ENCODE measurements at places on chromosomes 5 and 9.

DNA sequence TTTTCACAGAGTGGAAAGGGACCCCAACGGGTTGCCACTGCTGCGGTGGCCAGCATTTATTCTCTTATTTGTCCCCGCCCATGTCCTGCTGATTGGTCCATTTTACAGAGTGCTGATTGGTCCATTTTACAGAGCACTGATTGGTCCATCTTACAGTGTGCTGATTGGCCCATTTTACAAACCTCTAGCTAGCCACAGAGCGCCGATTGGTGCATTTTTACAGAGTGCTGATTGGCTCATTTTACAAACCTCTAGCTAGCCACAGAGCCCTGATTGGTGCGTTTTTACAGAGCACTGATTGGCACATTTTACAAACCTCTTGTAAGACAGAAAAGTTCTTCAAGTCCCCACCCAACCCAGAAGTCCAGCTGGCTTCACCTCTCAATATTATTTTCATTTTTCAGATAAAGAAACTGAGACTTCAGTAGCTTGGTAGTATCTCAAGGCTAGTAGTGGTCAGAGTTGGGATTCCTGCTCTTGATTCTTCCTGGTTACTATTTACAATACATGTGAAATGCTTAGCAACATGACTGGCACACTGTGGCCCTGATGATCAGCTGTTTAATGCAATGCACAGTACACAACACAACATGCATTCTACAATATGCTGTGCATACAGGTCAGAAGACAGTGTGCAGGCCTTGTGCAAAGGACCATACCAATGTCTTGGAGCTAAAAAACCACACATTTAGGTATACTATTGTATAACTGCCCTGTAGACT lies 63.6 kb upstream of the BOD1 start:
- no peak for DNase-seq

DNA sequence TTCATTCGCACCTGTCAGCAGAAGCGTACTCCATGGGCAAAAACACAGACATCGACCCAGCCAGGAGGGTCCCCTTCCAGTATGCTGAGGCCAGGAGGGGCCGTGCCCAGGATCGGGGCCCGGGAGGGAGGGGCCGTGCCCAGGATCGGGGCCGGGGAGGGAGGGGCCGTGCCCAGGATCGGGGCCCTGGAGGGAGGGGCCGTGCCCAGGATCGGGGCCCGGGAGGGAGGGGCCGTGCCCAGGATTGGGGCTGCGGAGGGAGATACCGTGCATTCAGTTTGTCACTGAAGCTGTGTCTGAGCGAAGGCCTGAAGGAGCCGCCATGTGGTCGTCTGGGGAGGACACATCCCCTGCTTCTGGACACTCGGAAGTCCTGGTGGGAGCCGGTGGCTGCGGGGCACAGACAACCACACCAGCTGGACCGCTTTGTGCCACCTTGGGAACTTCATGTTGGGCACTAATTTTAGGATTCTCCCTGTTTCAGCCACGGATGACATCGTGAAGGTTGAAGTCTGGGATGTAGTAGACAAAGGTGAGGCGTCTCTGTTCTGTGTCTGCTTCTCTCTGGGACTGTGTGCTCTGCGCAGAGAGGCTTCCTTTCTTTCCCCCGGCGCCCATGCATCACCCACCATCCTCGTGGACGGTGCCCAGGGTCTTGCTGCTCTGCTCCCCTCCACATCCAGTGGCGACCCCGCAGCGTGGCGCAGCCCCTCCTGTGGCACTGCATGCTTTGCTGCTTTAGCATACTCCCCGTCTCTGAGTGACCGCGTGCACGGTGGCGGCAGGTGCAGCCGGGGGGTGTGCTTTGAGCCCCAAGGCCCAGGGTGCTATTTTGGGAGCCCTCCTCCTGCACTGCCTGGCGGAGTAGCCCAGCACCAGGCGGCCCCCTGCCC lies 16.7 kb upstream of the AJM1 start:
- no peak for DNase-seq

DNA sequence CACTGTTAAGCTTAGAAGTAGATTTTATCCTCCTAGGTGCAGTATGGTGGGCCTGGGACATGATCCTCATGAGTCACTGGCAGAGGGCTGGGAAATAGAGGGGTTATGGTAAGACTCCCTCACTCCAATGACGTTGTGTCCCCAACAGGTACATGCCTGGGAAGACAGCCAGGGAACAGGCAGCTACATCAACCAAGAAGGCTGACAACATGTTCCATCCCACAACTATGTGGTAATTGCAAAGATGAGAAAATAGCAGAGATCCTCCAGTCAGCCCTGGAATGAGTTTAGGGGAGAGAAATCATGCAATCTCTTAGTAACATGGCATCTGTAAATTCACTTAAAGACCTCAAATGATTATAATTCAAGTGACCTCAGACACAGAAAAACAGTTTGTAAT lies 114.4 kb upstream of the LIFR start:
- DNase-seq: peak; percentile 20

DNA sequence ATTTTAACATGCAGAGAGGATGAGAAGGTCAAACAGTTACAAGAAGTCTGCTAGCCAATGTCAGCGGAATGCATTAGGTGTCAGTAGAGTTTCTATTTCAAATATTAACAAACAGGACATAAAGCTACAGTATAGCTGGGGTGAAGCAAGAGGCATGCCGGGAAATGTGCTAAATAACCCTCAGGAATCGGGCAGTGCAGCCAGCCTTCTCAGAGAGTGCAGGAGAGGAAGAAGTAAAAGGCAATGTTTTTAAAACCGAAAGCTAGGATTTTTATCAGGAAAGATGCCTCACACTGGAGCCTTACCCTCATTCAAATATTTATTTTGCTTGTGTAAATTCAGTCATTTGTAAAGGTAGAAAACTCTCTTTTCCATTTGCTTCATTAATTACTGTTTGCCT lies 59.1 kb upstream of the SH3GL2 start:
- no peak for DNase-seq

DNA sequence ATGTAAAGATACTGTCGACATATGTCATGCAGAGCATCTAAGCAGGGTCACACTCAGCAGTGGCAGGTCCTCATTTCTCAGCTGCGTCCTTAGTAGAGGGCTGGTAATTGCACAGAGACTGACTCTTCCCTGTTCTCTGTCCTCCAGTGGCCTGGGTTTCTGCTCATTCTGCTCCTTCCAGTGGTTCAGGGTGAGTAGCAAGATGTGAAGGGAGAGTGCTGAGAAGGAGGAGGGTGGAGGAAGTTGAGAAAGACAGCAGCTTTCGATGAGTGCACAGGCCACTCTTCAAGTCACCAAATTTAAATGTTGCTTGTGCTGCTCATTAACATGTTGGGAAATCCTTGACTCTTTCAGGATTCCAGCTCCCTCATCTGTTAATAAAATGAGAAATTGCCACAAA lies 203.9 kb downstream of the FBXL7 start:
- DNase-seq: no peak

DNA sequence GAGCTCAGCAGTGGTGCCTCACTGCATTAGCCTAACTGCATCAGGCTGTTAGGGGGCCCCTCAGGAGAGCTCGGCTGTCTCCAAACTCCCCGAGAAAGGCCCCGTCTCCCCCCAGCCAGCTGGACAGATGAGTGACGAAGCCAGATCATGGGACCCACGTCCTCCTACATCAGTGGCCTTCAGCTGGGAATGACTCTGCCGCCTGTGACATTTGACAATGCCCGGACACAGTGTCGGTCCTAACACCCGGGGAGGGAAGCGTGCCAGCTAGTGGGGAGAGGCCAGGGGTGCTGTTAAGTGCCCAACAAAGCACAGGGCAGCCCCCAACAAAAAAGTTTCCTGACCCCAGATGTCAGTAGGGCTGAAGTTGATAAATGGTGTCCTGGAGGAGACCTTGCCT lies 375.2 kb upstream of the IRX2 start:
- DNase-seq: no peak

DNA sequence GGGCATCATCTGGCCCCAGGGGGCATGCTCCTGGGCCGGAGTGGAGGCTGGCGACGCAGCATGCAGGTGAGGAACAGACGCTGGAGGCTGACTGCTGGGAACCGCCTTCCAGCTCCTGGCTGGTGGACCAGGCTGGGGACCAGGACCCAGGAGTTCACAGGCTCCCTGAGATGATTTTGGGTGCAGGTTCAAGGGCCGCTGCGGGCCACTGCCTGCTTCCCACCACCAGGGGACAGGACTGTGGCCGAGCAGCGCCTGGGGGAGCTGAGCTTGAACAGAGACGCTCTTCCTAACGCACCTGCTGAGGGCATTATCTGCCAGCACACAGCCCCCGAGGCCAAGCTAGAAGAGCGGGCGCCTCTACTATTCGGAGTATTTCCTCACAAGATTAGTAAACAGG lies 132.1 kb upstream of the RAPGEF1 start:
- no peak for DNase-seq

GRCh38 chr5:135541807-135542502 lies 6.2 kb upstream of the NEUROG1 start:
- no peak for DNase-seq

GRCh38 chr9:109231593-109231992 lies 64.5 kb upstream of the FRRS1L start:
- no peak for DNase-seq

- DNase-seq: no peak
Measured at GRCh38 chr5:33939556-33940262, 3.5 kb downstream of the RXFP3 start.

GRCh38 chr9:37486256-37486615 lies 488 bp downstream of the POLR1E start:
- no peak for DNase-seq

DNA sequence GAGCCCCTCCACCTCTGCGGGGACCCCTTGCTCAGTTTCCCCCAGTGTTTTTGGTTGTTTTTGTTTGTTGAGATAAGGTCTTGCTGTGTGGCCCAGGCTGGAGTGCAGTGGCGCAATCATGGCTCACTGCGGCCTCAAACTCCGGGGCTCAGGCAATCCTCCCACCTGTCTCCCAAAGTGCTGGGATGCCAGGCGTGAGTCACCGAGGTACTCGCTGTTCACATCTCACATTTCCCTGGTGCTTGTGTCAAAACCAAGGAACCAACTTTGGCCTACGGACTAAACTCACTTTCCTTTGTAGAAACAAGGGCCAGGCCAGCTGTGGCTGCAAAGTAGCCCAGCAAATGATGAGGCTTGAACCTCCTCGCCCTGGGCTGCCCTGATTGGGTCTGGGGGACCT lies 9.7 kb upstream of the AJM1 start:
- DNase-seq: no peak

DNA sequence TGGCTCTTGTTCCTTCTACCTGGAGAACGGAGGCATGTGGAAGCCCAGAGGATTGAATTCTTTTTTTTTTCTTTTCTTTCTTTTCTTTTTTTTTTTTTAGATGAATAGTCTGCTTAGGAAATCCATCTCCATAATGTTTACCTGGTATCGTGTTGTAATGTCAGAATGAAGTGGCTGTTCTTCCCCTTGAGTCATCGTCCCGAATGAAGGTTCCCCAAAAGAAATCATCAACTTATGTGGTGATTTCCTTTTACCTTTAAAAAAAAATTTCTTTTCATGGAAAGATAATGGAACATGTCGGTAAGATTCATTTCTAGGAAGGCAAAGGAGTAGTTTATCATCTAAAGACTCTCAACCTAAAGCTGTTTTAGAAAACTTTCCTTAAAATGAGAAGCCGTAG lies 59.7 kb downstream of the DOCK8 start:
- DNase-seq: no peak

DNA sequence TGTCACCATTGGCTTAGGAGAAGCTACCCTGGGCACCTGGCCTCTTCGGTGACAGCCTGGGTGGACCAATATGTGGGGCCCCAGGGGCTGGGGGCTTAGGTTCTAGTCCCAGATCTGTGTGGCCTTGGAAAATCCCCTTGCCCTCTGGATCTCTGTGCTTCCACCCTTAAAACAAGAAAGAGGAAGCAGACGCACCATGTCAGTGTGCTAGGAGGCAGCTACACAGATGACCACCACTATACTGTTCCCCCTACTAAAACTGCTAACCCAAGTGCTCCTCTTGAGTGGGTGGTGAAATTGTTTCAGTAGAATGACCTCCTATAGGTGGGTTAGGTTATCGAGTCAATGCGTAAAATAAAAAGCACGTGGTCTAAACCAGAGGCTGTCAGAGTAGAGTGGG lies 31.0 kb downstream of the AFAP1L1 start:
- no peak for DNase-seq

- DNase-seq: no peak
Measured at GRCh38 chr5:147057051-147057450, 177.8 kb upstream of the STK32A start.

DNA sequence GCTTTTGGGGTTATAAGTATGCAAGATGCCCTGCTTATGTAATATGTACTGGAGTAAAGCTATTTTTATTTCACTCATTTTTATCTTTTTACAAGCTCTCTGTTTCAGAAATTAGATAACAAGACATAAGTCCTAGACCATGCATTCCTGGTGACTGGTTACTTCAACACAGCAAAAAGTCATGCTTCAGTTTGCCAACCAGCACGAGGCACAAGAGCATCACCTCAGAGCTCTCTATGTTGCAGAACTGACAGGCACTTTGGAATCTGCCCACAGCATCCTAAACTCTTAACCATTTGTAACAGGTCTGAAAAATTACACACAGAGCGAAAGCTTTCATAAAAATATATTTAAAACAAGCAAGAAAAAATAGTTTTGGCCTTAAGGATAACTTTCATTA lies 112.8 kb downstream of the MARCHF11 start:
- no peak for DNase-seq

DNA sequence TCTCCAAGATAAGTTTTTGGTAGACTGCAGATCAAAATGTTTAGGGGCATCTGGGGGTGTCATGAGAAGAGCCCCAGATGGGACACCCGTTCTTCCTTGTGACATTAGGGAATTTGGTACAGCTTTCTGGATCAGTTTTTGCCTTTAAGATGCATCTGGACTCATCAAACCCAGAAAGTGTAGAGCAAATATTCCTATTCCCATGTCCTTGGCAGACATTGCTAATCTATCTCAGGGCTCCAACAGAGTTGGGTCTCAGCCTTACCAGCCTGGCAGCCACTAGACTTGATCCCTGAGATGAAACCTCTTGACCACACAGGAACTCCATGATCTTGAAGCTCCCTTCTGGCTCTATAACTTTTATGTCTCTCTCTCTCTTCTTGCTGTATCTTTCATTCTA lies 35.6 kb downstream of the ERGIC1 start:
- no peak for DNase-seq

DNA sequence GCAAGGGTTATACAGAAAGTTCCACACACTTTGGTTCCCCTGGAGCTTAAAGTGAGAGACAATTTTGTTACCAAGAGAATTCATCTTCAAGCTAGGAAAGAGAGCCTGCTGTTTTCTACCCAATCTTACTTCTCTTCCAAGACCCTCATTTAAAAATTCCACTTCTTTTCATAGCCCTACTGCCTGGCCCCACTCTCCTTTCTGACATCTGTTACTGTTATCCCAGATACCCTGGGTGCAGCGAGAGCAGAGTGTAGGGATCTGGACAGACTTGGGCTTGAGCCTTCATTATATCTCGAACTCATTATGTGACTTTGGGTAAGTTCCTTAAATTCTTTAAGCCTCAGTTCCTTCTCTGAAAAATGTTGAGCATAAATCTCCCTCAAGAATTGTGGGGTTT lies 263.1 kb downstream of the ASTN2 start:
- no peak for DNase-seq

DNA sequence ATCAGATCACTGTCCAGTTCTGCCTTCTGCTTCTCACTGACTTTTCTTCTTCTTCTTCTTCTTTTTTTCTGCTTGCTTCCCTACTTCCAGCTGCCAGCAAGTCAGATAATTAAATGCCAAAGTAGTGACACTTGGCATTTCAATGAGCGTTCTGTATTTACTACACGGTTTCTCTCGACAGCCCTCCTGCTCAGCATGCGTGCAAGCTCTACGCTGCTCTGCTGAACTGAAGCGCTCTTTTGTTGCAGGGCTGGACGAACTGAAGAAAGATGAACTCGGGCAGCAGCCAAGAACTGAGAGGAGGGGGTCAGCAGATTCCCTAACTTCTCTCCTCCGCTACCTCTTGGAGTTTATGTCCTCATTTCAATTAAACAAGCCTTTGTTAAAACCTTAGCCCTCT lies 319.1 kb downstream of the GLIS3 start:
- DNase-seq: no peak
